ENCODE measurements at places on chromosomes 4 and X.

- no peak for DNase-seq
Observed at GRCh38 chr4:61521451-61521850, 321.3 kb downstream of the ADGRL3 start.

- no peak for DNase-seq
Observed at GRCh38 chrX:7071390-7071789, 76.1 kb upstream of the STS start.

DNA sequence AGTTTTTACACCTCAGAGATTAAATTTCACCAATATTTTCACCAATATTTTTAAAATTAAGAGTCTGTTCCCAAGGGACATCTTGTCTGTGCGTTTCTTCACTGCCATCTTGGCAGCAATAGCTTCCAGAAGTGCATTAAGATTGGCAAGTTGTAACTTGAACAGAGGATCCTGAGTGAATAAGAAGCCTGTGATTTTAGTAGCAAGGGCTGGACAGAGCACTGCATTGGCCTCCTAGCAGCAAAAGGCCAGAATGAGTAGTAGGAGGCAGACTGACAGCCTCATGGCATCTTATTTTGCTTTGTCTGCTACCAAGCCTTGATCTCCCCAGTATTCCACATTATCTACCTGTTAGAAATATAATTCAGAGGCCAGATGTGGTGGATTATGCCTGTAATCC, 138.4 kb downstream of the CPE start:
- DNase-seq = no peak

- no peak for DNase-seq
Observed at GRCh38 chrX:123271902-123272301, 87.8 kb downstream of the GRIA3 start.

DNA sequence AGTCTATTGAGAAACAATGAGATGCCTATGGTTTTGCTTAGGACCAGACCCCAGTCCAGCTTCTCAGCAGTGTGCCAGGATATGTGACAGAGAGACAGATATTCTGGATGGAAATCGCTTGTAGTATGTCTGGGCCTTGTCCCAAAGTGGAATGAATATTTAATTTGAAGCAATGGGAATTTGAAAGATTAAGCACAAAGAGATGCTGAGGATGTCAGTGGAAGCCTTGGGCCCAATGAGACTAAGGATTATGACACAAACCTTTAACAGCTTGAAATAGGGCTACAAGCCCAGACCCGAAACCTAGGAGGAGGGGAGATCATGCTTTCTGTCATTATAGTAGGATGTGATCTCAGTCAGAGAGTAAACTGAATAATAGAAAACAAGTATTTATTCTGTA, 459.2 kb downstream of the FAT4 start:
- DNase-seq = no peak

- peak; percentile 61 for DNase-seq
Observed at GRCh38 chrX:54182194-54182863, 725 bp downstream of the FAM120C start.

GRCh38 chr4:7444731-7445130, 10.0 kb upstream of the PSAPL1 start:
- no peak for DNase-seq

DNA sequence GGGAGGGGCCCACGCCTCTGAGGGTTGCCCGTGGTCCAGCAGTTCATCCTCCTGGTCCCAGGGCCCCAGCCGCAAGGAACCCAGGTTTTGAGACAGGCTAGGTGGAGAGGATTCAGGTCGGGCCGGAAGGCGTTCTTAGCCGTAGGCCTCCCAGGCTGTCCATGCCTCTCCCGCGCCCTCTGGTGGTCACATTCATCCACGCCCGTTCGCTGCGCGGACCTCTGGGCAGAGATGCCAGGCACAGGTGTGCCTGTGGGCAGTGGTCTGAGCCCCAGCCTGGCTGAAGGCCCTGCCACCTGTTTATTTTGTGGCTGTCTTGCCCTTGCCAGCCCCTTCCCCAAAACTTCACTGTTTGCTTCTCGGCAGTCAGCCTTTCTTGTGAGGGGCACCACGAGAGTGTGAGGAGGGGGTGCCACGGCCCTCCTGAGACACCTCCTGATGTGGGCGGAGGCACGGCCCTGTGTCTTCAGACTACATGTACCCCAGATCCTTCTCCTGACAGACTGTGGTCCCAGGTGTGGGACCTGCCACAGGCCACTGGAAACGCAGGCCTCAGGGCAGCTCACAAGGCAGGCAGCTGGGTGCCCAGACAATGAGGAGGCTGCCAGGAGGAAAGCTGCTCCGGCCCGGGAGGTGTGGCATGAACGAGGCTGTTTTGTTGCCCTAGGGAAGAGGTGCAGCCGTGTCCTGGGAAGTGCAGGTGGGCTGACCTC, 5.0 kb downstream of the UVSSA start:
- DNase-seq = peak; percentile 74

- no peak for DNase-seq
Observed at GRCh38 chr4:8760561-8760960, 111.1 kb downstream of the HMX1 start.

GRCh38 chr4:159498446-159499115, 395.7 kb downstream of the RAPGEF2 start:
- no peak for DNase-seq

- no peak for DNase-seq
Observed at GRCh38 chr4:64359489-64359888, 49.8 kb downstream of the TECRL start.

DNA sequence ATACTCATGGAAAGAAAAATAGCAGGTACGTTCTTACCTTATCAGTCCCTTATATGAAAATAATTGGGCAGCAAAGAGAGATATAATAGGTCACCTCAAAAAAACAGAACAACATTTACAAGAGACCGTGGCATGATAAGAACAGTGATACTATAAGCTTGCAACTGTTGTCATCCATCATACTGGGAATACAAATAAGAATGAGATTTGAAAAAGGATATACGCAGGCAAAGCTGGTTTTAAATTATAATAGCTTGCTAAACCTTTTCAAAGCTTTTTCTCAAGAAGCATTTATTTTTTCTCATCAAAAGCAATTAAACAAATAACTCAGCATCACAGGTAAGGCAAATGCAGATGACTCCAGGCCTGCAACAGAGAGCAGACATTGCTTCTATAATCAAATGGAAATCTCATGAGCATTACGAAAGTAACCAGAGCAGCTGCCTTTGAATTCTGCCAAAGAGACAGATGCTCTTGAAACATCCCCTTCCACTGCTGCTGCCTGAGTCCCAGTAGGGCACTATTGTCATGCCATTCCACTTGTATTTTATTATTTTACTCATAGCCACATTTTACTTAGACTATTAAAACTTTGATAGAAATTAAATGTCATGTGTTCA, 620.6 kb upstream of the GNPDA2 start:
- no peak for DNase-seq

GRCh38 chrX:72676465-72676864, 37.6 kb downstream of the PHKA1 start:
- DNase-seq = no peak

GRCh38 chr4:61638591-61638990, 438.5 kb downstream of the ADGRL3 start:
- DNase-seq = no peak

GRCh38 chr4:156642161-156642560, 329.4 kb downstream of the PDGFC start:
- no peak for DNase-seq

DNA sequence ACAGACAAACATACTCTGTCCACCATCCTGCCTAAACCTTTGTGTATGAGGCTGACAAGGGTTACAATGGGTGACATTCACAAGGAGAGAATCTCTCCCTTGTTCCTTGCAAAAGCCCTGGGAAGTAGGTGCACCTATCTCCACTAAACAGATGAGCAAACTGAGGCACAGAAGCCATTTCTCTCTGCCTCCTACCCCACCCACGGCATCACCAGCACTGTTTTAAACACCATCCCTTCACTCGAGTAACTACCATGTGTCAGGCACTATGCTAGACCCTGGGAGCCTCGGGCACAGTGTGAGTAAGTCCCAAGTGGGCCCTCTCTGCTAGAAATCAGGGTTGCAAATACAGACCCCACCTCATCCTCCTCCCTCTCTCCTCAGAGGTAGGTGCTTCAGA, 899 bp downstream of the LYAR start:
- no peak for DNase-seq

DNA sequence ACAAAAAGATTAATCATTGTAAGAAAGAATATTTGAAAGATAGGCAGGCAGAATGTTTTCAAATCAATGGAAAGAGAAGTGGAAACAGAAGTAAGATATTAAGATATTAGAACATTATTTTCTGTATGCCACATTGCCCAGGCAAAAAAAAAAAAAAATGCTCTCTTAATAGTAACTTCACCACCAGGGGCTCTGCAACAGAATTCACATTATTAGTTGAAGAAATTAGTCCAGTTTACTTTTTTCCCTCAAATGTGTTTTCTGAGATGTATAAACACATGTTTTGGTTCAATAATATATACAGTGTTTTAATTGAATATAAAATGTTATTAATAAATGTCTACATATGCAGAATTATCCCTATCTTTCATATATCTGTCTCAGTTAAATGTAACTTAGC, 78.0 kb upstream of the ADAD1 start:
- DNase-seq = peak; percentile 8

- DNase-seq = no peak
Observed at GRCh38 chr4:147975325-147975724, 243.4 kb downstream of the ARHGAP10 start.

DNA sequence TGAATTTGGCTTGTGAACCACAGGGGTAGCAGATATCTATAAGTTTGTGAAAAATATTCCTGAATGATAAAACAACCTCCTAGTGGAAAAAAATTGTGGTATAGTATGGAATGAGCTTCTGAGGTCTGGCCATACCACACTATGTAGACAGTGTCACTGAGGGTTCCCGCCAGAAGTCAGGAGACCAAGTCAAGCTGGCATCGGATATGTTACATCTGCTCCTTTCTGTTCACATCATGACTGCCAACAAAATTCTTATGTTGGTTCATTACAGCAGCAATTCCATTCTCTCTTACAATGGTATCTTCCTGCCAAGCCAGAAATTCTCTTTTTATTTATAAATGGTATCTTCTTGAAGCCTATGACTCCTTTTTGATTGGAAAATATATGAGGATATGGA, 273.0 kb downstream of the PPP3CA start:
- no peak for DNase-seq

GRCh38 chr4:182222766-182223165, 20.4 kb upstream of the TENM3 start:
- no peak for DNase-seq

- peak; percentile 94 for DNase-seq
Observed at GRCh38 chrX:39854772-39855747, 242.7 kb downstream of the BCOR start.

DNA sequence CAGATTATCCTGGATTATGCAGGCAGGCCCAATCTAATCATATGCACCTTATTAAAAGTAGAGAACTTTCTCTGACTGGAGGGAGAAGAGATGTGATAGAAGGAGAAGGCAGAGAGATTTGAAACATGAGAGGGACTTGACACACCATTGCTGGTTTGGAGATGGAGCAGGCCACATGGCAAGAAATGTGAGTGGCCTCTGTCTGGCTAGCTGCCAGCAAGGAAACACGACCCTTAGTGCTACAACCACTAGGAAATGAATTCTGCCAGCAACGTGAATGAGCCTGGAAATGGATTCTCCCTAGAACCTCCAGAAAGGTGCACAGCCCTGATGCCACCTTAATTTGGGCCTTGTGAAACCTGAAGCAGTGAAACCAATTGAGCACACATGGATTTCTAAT, 79.5 kb upstream of the MBNL3 start:
- DNase-seq = no peak

GRCh38 chr4:22962295-22962694, 269.6 kb downstream of the GBA3 start:
- DNase-seq = peak; percentile 39

DNA sequence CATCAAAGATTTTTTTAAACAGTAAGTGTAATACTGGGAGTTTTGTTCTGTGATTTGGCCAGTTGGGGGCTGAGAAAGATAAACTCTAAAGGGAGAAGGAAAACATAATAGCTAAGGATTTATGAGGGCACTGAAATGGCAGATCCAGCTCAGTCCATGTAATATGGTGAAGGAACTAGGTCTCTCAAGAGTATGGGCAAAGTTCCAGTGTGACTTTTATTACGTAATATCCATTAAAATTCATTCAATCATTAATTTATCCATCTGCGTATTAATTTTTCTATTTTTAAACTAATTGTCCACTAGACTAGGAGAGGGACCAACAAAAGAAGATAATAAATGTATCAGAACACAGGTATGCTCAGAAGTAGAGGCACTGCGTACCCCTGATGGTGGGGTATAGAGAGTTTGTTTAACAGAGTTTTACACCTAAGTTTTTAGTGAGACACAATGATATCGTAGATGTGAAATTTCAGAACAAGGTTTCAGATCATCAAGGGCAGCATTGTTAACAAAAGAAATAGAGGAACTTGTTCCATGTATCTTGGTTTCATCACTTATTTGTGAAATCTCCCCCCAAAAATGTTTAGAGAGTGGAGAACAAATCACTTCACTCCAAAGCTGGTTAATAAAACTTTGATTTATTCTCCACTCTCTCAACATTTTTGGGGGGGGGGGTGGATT, 351.1 kb downstream of the GRXCR1 start:
- DNase-seq = no peak

GRCh38 chr4:107452717-107453630, 267.1 kb downstream of the PAPSS1 start:
- no peak for DNase-seq

DNA sequence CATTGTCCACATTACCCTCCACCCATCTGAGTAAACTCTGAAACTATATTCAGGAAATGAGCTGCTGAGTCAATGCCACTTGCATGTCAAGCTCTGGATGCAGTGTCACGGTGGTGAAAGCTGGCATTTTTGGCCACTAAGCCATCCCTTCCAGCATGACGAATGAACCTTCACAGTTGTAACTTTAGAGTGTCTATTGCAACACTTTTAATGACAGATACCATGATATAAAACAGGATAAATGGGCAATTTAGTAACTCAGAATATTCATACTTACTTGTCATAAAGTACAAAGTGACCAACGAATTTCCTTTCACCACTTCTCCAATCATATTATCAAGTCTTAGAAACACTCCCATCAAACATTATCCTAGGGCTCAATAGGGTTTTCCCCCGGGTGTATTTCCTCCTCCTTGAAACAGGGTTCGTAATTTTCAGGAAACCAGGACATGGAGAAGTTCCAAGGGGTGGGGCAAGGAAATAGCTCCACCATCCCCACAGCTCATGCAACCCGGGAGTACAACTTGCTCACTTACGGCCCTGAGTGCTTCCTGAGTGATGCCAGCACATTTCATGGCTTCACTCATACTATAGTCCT, 73.1 kb downstream of the MTHFD2L start:
- peak; percentile 98 for DNase-seq

GRCh38 chrX:16113978-16114565, 9.3 kb upstream of the GRPR start:
- peak; percentile 86 for DNase-seq

- DNase-seq = no peak
Observed at GRCh38 chr4:109266891-109267290, 35.6 kb downstream of the COL25A1 start.

GRCh38 chr4:45803994-45804393, 319.9 kb downstream of the GABRG1 start:
- DNase-seq = no peak

- no peak for DNase-seq
Observed at GRCh38 chr4:153728660-153729059, 31.2 kb downstream of the RNF175 start.

Data from common myeloid progenitor, CD34-positive (primary cell).